Esophagus muscularis mucosa (tissue), 4 donors: ENCODE measurements at places on chromosomes 2 and 18. TPM values are rescaled to one million over a fixed set of nuclear protein-coding genes. Genes with fewer than 3 reads are reported as not detected.

- DNase-seq: no peak
These were observed 212.1 kb upstream of the NCKAP5 start for GRCh38 chr2:133780099-133780996.

Gene GRHL1
- 5.1 TPM for total RNA-seq

DNA sequence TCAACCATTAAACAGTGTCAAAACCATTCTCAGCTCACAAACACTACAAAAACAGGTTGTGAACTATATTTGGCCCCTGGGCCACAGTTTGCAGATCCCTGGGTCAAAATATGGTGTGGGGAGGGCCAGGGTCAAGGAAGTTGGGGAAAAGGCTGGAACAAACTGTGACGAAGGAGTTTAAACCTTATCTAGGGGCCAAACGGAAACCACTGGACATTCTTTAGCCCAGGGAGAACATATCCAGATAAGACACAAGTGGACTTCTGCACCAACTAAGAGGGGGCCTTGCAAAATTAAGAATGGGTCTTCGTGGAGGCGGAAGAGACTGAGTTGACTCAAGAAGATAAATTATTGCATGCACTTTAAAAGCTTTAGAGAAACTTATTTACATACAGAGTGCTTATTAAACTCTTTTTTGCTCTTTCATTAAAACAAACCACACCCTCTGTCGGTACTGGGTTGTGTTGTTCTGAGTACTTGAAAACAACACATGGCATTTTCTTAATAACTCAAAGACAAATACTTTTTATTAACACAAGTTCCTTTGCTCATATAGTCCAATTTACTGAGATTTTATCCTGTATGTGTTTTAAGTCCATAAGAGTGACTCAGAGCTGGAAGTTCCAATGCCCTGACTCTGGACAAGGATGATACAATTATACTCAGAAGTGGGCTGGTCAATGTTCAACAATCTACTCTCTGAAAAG, 5.3 kb upstream of the ASAP2 start:
- no peak for DNase-seq

Gene KIAA2012
- total RNA-seq: not detected

DNA sequence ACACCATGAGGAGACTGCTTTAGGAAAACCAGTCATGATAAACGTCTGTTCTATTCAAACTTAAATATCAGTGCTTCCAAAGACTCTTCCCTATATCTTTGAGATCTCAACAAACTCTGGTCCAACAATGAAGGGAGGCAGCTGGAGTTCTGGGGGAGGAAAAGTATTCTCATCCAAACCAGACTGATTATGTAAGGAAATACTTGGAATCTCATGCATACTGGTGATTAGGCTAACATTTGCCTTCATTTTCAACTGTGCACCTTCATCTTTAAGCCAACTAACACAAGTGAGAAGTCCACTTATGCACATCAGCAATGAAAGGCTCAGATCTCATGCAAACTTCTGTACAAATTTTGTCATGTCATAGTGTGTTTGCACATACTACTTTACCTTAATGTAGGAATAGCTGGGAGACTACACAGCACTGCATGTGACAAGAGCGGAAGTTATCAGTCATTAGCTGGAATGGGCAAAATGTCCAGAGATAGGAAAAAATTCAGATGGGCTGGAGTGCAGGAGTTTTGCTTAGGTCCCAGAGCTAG, 67.5 kb upstream of the STK17B start:
- no peak for DNase-seq

DNA sequence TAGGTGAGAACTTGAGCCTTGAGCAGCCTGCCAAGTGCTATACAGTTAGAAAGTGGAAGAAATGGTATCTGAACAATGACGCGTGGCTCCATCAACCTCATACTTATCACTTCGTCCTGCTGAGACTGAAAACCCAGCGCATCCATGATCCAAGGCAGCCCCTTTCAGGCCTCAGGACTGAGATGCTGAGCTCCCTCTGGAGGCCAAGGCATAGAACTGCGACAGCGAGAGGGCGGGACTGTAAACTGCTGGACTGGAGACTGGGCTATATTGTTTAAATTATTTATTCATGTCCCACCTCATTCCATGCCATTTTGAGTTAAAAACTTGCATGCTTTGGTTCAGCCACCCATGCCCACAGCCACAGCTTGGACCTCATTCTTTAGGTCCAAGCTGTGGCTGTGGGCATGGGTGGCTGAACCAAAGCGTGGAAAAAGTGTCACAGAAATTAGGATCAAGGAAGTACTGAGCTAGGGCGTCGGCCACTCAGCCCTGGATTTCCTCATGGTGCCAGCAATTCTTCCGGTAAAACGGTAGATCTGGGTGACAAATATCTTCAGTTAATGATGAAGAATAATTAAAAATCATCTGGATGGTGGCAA, 195.5 kb downstream of the L3MBTL4 start:
- DNase-seq: no peak

Gene ZNF385B
- total RNA-seq: 3.2 TPM

DNA sequence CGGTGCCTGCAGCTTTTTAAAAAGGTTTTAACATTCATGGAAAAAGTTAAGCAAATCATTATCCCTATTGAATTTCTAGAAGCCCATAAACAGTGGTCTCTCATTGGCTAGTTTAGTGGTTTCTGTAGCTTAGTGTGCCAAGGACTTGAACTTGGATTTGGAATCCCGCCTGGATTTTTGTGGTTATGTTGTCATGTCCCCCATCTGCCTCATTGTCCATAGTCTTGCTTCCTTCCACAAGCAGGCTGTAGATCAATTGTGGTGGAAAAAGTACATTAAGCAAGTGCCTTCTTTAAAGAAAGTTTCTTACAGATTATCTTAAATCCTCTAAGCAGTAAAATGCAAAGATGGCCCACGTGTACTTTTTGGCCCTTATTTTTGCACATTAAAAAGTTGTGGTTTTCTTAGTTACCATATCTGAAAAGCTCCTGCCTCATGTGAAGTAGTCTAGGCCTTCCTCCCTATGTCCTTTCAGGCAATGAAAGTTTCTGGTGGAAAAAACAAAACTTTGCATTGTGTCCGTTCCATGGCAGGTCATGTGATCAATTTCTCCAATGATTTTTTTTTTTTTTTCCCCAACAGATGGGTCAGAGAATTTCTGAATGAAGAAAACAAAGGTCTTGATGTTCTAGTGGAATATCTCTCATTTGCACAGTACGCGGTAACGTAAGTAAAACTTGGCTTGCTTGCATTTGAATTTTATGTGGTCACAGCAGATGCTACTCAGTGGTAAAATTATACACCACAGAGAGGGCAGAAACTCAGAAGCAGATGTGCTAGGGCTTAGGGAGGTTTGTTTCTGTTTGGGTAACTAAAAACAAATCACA, 158.9 kb downstream of the PRPF40A start:
- DNase-seq: no peak

GRCh38 chr2:144493027-144493809, 26.7 kb downstream of the ZEB2 start:
- no peak for DNase-seq

GRCh38 chr2:170905864-170906263, 23.2 kb upstream of the GORASP2 start:
- DNase-seq: no peak

GRCh38 chr2:212523756-212524155, 14.8 kb downstream of the ERBB4 start:
- DNase-seq: no peak
